ENCODE measurements at places on chromosomes 1 and 21.

- DNase-seq = peak; percentile 65
Measured at GRCh38 chr1:117067533-117068370, 7.6 kb downstream of the TTF2 start.

DNA sequence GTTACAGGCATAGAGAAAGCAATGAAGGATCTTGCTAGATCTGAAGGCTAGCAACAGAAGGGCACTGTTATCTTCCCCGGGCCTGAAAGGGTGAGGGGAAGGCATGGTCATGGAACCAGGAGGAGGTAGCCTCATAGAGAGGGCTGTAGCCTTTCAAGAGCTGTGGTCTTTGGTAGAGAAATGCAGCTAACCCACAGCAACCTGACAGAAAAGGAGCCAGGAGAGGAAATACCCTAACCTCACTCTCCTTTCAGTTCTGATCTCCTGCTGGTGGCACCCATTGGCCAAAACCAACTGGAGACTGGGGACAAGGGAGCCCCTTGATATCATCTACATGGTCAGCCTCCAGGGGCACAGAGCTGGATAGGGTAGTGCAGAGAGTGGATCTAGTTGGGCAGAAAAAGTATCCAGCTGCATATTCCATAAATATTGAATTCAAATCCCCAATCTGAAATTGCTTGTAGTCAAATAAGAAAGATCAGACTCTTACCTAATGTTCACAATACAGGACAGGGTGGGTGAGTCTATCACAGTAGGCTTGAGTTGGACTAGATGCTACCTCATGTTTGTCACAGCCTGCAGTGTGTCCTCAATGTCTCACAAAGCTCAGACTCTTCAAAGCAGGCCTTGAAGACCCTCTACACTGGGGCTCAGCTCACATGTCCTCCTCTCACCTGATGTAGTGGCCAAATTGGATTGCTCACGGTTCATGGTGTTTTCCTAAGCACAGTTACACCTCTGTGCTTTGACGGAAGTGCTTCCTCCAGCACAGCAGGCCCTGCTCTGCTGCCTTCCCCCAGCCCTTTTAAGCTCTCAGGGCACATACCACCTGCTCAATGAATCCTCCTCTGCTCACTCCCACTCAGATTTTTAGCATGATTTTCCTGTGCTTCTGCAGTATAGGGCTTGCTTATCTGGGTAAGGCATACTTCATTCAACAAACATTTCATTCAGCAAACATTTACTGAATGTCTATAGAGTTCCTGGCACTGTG is 74.1 kb upstream of the JUN start:
- DNase-seq = no peak

GRCh38 chr1:50978144-50978851 is 8.3 kb downstream of the CDKN2C start:
- peak; percentile 94 for DNase-seq

DNA sequence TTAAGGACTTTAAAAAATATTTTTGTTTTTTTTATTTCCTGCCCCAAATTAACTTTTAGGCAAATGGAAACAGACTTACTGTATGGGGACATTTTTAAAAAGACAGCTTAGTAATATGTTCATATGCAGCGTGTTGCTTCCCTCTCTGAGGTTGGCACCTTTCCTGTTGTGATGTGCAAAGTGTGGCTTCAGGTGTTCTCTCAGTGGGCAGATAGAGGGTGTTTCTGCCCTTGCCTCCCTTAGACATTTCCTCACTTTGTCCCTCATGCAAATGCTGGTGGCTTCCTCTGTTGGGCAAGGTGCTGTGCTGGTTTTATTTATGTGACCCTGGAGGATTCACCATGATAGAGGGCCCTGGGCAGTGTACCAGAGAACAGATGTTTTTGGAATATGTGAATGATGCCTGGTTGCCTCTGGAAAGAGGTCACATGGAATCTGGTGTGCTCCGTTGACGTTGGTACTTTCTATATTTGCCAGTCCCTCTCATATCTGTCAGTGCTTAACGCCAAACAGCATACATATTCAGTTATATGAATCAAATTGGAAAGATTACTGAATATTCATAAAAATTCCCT is 123.5 kb downstream of the PATJ start:
- DNase-seq = no peak
